ENCODE measurements at places on chromosomes 4 and X.

DNA sequence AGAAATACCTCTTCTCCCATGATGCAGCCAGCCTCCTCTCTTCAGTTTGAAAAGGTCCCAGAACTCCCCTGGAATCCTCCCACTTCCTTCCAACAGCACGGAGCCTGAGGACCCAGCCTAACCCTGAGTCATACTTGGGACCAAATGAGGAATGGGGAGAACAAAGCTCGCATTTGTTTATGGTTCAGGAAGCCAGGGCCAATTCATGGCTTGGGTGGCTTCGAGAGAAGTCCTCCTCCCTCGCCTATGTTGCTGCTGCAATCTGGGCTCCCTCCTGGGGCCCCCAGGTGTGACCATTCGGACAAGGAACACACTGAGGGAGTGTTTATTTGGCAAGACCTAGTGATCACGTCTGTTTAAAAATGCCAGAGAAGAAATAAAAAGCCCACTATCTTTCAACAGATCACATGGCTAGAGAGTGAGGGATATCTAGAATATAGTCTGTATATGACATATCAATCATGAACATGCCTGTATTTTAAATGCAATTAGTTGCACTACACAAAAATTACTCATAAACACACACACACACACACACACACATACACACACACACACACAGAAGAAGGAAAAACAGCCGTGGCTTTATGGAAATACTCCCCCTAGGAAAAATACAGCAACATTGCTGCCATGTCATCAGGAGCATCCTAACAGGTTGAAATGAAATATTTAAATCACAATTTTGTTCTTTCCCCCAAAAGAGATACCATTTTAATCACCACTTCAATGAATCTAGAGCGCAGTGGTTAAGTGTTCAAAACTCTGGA is 155.7 kb upstream of the MAP3K15 start:
- DNase-seq: no peak

GRCh38 chr4:168942985-168943384 is 67.1 kb downstream of the CBR4 start:
- peak; percentile 4 for DNase-seq

DNA sequence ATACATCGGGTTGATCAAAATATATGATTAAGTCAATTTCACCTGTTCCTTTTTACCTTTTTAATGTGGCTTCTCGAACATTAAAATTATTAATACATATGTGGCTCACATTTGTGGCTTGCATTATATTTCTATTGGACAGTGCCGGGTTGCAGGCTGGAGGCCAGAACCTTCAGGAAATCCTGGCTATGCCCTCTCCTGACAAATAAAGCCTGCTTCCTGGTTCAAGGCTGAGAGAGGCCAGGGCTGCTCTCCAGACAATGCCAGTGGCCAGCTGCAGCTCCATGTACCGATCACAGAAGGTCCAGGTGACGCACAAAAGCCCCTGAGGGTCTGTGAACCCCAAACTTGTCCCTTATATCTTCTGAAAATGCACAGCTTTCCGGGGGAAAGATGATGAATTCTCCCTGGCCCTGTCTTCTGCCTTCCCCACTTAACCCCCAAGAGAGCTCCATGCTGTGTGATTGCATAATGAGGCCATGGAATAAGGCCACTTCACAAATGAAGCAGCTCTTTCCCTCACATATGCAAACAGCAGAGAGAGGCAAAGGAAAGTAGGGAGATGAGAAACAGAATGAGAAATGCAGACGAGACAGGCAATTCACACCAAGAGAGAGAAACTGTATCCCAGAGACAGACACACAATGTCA is 241.2 kb downstream of the BCOR start:
- no peak for DNase-seq

- DNase-seq: no peak
Measured at GRCh38 chrX:107561468-107562215, 66.7 kb upstream of the PRPS1 start.

DNA sequence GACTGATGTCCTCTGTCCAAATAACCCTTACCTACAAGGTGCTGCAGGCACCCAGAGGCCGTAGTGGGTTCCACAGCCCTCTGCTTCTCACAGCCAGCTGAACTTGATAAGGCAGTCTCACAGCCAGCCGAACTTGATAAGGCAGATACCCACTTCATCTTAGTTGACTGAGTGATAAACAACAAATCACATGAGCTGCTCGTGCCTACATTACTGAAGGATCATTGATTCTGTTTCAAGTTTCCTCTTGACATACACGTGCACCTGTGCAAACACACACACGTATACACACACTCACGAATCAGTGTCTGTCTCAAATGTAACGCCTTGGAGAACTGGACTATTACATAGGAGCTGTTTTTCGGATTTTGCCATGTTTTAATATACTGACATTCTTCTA is 276.3 kb downstream of the DCTD start:
- DNase-seq: no peak

Measured in T-helper 1 cell (primary cell).